ENCODE measurements at places on chromosomes 1 and 21. TPM values are rescaled to one million over a fixed set of nuclear protein-coding genes. Genes with fewer than 3 reads are reported as not detected.

GSTM5 gene
- polyA plus RNA-seq, result 25.2 TPM

CYP4Z1 gene
- polyA plus RNA-seq, result 0.58 TPM

OPTC gene
- polyA plus RNA-seq, result not detected

LRRC53 gene
- not detected for polyA plus RNA-seq

GBP4 gene
- polyA plus RNA-seq, result 3.8 TPM

NTMT2 gene
- polyA plus RNA-seq, result 0.93 TPM

CACNA1S gene
- polyA plus RNA-seq, result 28.4 TPM

TAS1R1 gene
- 3.5 TPM for polyA plus RNA-seq

TNNI3K gene
- polyA plus RNA-seq, result 0.84 TPM

GJA4 gene
- polyA plus RNA-seq, result 28.6 TPM

S100A7A gene
- polyA plus RNA-seq, result not detected

ANKRD35 gene
- polyA plus RNA-seq, result 2.2 TPM

ANKRD65 gene
- polyA plus RNA-seq, result 14.3 TPM

PCAT6 gene
- polyA plus RNA-seq, result 2.4 TPM

FCGR2B gene
- not detected for polyA plus RNA-seq

DTL gene
- polyA plus RNA-seq, result 9.3 TPM

KISS1 gene
- 2.8 TPM for polyA plus RNA-seq

ADARB1 gene
- polyA plus RNA-seq, result 24.5 TPM

PRELP gene
- 1.3 TPM for polyA plus RNA-seq

ANGPTL1 gene
- 73.1 TPM for polyA plus RNA-seq

LTN1 gene
- 27.0 TPM for polyA plus RNA-seq

WLS gene
- polyA plus RNA-seq, result 102 TPM

SLC45A3 gene
- polyA plus RNA-seq, result 9.8 TPM

DIO1 gene
- polyA plus RNA-seq, result 0.27 TPM

URB1 gene
- 12.4 TPM for polyA plus RNA-seq

GJA8 gene
- not detected for polyA plus RNA-seq

RGSL1 gene
- polyA plus RNA-seq, result not detected

SEMA4A gene
- 3.7 TPM for polyA plus RNA-seq

NAV1 gene
- 18.7 TPM for polyA plus RNA-seq

HPCA gene
- 0.81 TPM for polyA plus RNA-seq

INAVA gene
- polyA plus RNA-seq, result 3.7 TPM

SPATA21 gene
- 0.27 TPM for polyA plus RNA-seq

MLLT11 gene
- 10.6 TPM for polyA plus RNA-seq

PPM1J gene
- 2.8 TPM for polyA plus RNA-seq

E2F2 gene
- 4.4 TPM for polyA plus RNA-seq

SORT1 gene
- polyA plus RNA-seq, result 34.6 TPM

OR2L13 gene
- not detected for polyA plus RNA-seq

MROH7 gene
- not detected for polyA plus RNA-seq

TRIM62 gene
- 5.6 TPM for polyA plus RNA-seq

GOLPH3L gene
- polyA plus RNA-seq, result 22.0 TPM

WNT3A gene
- 0.04 TPM for polyA plus RNA-seq
